KBM-7 (cell line): ENCODE measurements at places on chromosomes 5 and 9.
A peak's percentile ranks its signal among the peaks of the same experiment; 100 is the strongest.

DNA sequence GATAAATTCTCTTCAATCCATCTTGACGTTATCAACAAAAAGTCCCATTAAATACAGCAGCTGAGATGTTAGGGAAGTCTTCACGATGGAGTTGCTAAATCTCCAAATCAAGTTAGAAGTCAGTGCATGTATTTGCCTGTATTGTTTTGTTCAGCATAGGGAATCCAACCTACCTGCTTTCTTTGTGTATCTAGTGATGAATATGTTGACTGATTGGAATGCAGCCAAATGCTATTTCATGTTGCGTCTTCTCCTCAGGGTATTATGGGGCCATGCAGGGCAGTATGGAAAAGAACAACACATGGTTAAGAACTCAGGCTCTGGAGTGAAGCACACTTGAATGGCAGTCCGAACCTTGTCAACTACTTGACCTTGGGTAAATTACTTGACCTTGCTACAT lies 529.5 kb upstream of the ZNF462 start:
- DNase-seq, result no peak

DNA sequence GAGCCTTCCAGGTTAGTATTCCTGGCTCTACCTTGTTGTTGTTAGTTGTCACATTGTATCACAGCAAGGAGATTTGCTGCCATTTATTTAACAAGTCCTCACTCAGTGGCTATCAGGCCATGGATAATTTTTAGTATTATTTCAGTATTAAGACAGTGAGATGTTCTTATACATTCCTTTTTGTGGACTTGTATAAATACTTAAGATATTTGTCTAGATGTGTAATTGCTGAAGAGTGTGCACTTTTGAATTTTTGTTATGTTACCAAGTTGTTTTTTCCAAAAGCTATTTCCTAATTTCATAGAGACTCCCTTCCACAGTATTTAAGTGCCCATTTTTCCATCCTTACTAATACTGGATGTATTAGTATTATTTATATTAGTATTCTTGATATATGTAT lies 22.0 kb downstream of the SLC36A1 start:
- DNase-seq, result no peak

GRCh38 chr9:112074250-112075008 lies 100.7 kb downstream of the SUSD1 start:
- peak; percentile 78 for DNase-seq

DNA sequence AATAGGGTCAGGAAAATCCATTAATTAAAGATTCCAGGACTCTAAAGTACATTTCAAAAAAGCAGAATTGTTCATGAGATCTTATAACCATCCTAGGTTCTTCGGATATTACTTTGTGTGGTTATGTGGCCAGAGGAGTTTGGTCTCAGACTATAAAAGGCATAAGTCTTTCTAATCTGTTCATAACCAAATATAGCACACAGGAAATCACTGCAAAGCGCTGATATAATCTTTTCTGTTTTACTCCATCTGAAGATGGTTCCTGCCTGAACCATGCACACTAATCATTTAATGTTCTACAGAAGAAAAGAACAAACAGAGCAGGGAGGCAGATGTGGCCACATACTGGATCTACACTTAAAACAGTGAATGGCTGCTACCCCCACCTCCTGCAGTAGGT lies 182.8 kb downstream of the SEMA5A start:
- DNase-seq, result no peak

DNA sequence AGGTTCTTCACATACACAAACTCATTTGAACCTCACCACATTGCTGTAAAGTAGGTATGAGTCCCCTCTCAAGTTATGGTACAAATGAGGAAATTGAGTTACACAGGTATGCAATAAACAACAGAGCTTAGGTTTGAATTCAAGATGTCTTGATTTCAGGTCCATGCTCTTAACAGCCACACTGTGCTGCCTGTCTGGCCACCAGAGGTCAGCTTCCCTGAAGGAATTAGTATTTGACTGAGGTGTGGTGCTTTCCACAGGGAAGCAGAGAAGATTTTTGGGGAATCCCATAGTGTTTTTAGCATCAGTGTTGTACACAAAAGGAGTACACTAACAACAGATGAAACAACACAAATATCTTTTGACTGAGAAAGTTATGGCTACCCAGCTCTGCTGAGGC lies 94.4 kb upstream of the ITGA1 start:
- no peak for DNase-seq

GRCh38 chr5:83563631-83564030 lies 92.1 kb downstream of the VCAN start:
- DNase-seq, result no peak

GRCh38 chr9:97072285-97072776 lies 33.4 kb upstream of the CTSV start:
- DNase-seq, result no peak

DNA sequence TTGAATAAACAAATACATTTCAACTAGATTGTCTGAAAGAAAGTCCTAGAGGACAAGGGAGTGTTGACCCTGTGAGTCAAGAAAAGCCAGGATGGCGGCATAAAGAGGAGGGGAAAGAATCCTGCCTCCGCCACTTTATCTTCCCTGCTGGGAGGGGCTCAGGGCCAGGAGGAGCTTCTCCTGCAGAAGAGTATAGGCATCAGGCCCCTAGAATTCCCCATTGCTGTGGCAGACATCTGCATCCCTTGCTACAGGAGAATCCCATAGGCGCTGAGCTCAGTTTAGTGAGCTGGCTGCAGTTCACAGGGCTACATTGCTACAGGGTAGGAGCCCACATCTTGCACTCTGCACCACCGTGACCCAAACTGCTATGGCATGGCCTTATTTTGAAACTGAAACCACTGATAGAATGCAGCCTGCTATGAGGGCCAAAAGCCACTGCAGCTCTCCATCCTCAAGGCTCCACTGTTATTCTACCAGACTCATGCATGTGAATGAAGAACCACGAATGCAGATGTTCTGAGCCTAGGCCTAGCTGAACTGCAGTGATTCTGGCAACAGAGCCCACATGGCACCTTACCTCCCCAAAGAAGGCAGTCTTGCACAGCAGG lies 941.4 kb upstream of the CTNND2 start:
- DNase-seq, result no peak

GRCh38 chr5:14039576-14039975 lies 95.1 kb upstream of the DNAH5 start:
- DNase-seq, result no peak

DNA sequence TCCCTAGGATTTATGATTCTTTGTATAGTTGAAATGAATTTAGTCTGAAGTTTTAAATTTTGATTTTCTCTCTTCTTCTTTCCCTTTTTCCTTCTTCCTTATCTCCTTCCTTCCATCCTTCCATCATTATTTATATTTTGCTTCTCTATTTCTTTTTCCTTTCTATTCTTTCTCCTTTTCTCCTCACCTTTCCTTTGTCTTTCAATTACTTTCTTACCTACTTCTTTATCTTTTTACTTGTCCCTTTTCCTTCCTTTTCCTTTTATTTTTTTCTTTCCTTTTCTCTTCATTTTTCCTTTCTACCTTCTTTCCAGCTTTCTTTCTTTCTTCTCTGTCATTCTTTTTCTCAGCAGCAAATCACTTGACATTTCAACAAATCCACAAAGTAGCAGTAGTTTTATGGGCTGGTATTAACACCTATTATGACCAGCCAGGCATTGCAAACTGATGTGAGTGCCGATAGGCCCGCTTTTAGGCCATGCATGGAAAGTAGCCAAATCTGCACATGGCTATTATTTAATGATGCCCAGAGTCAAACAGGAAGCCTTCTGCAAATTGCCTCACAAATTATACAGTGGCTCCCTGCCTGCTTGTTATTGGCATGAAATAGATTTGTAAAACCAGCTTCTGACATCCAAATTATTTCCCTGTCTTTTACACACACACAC lies 37.1 kb upstream of the NR3C1 start:
- no peak for DNase-seq

DNA sequence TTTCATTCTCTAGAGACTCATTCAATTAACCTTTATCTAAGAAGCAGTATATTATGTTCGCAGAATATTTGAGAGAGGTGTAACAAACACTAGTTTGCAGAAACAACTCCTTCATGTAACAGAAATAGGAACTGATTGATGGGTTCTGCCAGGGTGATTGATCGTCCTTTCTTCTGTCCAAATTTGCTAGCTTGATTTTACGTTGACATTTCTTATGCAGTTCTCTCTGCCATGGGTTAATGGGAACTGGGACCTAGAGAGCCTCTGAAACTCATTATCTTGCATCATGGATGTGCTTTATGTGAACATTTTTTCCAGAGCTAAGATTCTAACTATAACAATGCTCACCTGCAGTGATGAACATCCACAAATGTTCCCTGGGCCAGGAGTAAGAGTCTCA lies 107.0 kb downstream of the SLC24A2 start:
- DNase-seq, result no peak

GRCh38 chr5:15610216-15610615 lies 110.2 kb downstream of the FBXL7 start:
- DNase-seq, result no peak

DNA sequence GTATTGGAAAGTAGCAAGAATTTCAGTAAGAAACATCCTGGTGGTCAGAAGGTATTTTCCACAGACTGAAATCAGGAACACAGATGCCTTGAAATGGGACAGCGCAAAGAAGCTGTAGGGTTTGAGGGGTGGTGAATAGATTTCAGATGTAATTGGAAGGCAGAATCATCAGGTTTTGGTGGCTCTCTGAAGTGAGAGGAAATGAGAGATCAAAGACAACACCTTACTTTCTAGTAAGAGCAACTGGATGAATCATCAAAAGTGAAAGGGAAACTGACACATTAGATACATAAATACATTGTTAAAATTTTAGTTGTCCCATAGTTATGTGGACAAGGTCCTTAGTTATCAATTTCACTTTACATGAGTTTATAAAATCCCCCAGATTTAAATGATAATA lies 188.2 kb upstream of the SLC27A6 start:
- DNase-seq, result no peak

GRCh38 chr9:10045598-10045997 lies 567.2 kb downstream of the PTPRD start:
- no peak for DNase-seq

DNA sequence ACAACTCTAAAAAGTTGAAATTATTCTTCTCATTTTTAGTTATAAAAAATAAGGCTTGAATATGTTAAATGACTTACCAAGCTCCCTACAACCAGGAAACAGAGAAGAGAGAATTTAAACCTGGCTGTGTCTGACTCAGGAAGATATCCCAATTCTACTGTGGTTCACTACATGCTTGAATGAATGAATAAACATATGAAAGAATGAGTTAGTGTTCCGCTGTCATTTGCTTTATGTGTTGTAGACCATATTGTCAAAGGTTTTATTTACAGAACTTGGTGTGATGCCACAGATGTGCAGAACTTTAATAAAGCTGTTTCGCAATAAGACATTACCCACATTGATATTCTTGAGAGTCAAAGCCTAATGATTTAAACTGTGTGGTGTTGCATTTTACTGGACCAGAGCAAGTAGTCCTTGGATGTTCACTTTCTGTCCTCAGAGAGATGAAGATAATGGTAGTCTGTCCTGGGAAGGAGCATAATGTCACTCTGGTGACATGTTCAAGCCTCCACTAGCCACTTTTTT lies 313.2 kb downstream of the TRIM32 start:
- no peak for DNase-seq

DNA sequence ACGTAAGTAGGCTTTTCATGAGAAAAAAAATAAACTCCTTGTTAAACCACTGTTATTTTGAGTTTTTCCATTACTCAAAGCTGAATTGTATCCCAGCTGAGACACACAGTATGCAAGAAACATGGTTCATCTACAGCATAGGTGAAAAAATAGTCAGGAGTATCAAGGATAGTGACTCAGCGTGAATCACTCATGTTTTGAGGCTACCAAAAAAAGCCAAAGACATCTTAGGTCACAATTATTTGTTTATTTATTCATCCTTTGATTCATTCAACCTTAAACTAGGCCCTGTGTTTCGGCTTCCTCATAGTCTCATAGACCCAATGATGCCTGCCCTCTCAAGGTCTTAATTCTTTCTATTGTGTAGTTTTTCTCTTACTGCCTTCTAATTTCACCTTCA lies 32.9 kb upstream of the STX17 start:
- DNase-seq, result no peak

DNA sequence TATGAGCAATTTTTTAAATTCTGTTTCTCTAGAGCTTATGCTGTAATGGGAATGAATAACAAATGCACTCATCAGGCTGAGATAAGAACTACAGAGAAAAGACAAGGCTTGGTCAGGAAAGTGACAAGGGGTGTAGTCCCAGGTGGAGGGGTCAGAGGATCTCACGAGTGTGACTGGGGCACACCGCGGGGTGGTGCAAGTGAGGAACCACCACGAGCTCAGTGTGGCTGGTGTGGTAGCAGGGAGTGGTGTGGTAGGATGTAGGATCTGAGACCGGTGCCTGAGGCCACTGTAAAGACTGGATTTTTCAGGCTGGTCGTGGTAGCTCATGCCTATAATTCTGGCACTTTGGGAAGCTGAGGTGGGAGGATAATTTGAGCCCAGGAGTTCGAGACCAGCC lies 9.0 kb downstream of the ANXA6 start:
- DNase-seq, result no peak
